B cell (primary cell): ENCODE measurements at places on chromosomes 7 and 10.
A peak's percentile ranks its signal among the peaks of the same experiment; 100 is the strongest.

GRCh38 chr7:136336932-136337331 lies 359.8 kb upstream of the MTPN start:
- no peak for DNase-seq

GRCh38 chr7:140053812-140054539 lies 8.8 kb downstream of the PARP12 start:
- DNase-seq = peak; percentile 56

DNA sequence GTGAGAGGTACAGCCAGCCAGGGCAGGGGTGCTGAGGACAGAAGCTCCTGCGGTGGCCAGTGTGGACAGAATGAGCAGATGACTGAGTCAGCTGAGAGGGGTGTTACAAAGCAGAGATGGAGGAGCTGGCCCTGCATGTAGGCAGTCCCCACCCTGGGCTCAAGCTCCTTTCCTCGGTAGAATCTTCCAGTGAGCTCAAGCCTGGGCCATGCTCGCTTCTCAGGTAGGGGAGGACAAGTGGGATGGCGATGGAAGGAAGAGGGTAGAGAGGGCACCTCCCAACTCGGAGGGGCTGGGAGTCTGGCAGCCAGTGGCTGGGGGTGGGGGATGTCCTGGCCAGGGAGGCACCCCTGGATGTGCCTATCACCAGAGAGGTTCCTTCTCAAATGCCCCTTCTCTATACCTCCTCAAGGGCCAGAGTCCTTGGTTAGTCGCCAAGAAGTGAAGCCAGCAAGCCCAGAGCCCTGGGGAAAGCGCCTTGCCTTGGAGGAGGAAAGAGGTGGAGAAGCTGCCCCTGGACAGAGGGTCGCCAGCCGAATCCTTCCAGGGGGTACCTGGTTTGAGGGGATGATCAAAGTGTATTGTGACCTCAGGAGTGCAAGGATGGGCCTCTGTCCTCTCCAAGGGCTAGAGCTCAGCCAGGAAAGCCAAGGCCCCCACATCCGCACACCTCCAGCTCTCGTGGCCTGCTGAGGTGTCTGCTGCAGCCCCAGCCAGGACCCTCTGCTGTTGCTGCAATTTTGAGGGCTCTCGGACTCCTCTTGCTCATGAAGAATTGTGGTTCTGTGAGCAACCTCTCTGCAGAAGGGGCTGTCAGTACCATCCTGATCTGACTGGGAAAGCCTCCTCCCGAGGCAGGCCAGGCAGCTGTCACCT lies 88.6 kb upstream of the MACROH2A2 start:
- DNase-seq = no peak

DNA sequence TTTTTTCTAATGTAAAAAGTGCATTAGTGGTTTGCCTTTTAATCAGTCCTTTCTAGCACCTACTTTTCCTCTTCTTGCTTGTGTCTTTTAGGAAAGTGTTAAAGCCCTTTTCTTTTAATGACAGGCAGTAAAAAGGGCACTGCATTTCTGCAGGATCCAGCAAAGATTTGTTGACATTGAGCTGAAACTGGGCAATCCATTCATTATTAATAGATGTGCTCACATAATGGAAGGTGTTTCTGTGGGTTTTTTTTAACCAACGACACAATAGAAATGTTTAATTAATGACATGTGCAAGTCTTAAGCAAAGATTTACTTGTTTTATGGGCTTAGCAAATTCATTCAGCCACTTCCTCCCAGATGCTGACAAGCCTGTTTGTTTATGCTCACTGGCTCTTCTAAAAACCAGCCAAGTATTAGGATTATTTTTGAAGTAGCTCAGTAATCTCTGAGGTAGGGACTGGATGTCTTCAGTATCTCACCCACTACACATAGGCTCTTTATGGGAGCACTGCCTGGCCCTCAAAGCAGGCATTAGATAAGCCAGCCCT lies 1201.1 kb downstream of the SORCS1 start:
- DNase-seq = no peak

DNA sequence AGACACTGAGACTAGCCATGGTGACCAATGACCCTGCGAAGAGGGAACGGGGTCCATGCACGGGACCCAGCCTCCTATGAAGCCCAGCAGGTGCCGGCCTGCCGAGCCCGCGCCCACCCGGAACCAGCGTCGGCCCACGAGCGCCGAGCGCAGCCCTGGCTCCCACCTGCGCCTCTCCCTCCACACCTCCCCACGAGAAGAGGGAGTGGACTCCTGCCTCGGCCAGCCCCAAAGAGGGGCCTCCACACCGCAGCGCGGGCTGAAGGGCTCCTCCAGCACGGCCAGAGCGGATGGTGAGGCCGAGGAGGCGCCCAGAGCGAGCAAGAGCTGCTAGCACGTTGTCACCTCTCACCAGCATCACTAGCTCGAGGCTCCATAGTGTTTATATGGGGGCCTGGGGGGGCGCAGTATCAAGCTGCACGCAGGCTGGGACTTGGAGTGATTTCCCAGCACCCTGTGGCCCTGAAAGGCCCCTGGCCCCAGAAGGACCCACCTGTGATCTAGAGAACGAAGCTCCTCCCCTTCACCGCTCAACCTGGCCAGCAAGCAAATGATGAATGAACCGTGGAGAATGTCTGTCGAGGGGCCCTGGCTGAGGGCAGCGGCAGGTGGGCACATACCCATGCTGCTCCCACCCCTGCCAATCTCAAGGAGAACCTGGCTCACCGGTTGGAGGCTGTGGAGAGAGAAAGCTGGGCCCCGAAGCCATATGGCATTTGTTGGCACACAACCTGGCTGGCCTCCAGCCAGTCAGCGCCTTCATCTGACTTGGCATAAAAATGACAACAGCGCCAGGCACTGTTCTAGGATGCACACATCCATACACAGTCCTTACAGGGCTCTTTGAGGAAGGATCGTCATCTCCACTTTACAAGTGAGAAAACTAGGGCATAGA lies 30.7 kb downstream of the GHRHR start:
- DNase-seq = no peak

- DNase-seq = no peak
Measured at GRCh38 chr7:15867441-15867840, 181.0 kb upstream of the MEOX2 start.

GRCh38 chr10:63866075-63866746 lies 345.0 kb downstream of the REEP3 start:
- DNase-seq = peak; percentile 53
